Panc1 (cell line): ENCODE measurements at places on chromosomes 6 and 20.

GRCh38 chr6:157424491-157425020 is 43.6 kb downstream of the ZDHHC14 start:
- no peak for DNase-seq

DNA sequence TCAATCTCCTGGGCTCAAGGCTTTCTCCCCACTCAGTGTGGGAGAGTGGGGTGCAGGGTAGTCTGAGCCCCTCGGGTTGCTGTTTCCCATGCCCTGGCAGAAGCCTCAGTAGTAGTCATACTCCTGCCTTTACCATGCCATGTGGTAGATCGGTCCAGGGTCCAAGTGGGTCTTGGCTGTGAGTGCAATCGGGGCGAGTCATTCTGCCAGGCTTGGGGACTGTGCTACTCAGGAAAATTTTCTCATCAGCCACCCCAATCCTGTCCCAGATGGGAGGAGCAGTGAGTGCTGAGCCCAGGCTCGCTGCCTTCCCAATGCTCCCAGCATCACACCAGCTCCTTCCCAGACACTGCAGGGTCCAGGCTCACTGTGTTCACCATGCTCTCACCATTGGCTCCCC is 10.7 kb upstream of the RAET1L start:
- DNase-seq: no peak

DNA sequence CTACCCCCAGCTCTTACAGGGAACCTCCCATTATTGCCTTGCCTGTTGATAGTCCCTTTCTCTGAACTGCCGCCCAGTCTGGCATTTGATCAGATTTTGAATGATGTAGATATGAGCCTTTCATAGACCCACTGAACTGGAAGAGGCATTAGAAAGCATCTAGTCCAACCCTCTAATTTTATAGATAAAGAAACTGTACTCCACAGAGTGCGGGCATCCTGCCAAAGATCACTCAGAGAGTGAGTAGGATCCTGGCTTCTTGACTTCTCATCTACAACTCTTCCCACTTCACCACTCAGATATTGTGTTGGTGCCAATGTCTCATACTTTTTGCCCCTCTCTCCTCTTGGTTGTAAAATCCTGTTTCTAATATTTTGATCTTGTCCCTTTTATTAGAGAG is 179.2 kb upstream of the BMP2 start:
- no peak for DNase-seq

GRCh38 chr20:16520154-16520553 is 53.1 kb downstream of the KIF16B start:
- DNase-seq: no peak

- no peak for DNase-seq
Observed at GRCh38 chr6:551829-552350, 105.0 kb downstream of the HUS1B start.

DNA sequence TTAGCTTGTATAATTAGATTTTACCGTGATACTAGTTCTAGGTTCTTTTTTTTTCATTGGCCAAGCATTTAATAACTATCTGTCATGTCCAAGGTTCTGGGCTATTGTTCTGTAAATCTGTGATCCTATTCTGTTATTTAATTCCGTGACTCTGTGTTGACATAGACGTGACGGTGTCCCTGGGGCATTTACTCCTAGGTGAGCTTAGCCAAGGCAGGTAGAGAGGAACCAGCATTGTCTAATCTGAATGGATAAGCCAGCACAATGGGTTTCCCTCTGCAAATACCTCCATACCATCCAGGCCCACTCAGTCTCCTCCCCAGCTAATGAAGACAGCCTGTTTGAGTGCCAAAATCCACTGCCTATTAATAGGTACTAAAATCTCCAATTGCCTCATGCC is 8.9 kb upstream of the CDSN start:
- DNase-seq: no peak

- DNase-seq: no peak
Observed at GRCh38 chr6:44111434-44112417, 15.5 kb downstream of the MRPL14 start.

DNA sequence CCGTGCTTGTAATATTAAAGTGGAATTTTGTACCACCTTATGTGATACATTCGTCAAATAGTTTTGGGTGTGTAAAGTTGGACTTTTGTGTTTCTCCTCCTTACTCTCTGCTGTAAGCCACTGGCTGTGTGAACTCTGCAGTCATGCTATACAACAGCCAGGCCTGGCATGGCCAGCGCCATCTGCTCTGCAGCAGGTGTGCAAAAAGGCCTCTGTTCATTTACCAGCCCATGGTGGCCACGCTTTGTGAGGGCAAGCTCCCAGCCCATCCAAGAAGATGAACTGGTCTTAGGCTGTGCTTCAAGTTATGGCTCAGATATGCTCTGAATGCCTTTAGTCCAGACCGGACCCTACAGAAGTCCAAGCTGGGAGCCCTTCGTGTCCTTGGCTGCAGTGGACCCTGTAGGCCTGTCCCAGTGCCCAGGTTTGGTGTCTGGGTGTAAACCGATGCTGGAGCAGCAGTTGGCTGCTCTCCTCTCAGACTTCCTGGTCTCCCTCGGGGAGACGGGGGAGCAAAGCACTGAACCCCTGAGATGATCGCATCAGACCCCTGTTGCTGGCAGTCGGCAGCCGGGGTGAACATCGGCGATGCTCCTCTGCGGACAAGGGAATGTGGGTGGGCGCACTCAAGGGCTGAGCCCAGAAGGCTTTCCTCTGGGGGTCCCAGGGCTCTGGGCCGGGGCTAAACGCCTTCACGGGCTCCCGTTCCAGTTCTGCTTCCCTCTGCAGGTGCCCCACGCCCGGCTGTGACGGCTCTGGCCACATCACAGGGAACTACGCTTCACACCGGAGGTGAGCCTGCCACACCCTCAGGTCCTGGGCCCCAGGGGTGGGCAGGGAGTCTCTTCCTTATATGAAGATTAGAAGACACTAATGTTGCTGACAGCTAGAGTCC is 28.6 kb upstream of the PCMTD2 start:
- no peak for DNase-seq

DNA sequence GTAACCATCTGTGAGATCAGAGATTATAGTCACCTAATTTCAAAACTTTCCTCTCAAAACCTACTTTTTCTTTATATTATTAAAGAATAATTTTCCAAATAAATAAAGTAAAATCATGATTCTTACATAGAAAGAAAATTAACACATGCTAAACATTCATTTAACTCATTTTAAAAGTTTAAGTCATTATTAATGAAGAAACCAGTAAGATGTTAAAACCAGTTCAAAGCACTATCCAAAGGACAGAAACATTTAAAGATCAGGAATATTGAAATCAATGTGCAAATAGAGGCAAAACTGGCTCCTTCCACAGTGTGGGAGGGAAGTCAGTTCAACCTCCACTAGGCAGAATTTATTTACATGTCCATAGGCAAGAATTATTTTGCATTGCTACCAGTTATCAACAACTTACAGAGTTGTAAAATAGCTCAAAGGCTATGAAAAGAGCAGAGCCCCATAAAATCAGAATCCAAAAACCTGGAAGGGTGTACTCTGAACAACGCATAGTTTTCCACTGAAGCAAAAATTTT is 146.9 kb downstream of the KHDC1L start:
- DNase-seq: no peak

DNA sequence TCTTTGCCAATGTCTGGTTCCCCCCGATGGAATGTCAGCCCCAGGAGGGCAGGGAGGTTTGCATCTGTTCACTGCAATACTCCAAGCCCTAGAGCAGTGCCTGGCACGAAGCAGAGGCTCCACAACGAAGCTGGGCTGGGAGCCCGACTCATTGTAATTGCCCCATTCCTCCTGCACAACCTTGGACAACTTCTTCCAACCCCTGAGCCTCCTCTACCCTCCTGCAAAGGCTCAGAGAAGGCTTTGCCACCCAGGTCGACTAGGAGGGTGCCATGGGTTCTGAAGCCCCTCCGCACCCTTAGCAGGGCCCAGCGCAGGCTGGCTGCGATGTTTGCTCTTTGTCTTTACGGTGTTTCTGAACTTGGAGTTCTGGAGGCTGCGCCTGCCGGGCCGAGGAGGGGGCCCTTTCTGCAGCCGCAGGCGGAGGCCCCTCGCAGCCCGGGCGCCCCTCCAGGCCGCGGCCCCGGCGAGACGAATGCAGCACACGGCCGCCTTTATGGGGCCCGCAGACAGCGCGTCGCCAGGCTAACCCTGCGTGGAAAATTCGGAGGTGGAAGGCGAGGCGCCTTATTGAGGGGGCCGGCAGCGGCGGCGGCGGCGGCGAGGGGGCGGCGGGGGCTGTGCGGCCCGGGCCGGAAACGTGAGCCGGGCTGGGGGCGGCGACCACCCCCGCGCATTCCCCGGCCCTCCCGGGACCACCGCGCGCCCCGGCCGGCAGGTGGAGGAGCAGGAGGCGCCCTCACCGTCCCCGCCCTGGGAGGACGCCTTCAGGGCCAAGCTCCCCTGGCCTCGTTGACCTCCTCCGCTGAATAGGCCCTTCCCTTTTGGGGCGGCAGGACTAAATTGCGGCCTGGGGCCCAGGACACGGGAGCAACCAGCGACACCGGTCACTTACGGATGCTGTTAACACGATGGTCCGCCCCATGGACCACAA is 27.0 kb downstream of the SNAI1 start:
- DNase-seq: no peak
